Endothelial cell (in vitro differentiated cells): ENCODE measurements at places on chromosomes 4 and X.

- DNase-seq = no peak
Observed at GRCh38 chrX:133723930-133724329, 261.5 kb downstream of the GPC3 start.

- no peak for DNase-seq
Observed at GRCh38 chr4:25330905-25331808, 18.6 kb downstream of the ZCCHC4 start.

DNA sequence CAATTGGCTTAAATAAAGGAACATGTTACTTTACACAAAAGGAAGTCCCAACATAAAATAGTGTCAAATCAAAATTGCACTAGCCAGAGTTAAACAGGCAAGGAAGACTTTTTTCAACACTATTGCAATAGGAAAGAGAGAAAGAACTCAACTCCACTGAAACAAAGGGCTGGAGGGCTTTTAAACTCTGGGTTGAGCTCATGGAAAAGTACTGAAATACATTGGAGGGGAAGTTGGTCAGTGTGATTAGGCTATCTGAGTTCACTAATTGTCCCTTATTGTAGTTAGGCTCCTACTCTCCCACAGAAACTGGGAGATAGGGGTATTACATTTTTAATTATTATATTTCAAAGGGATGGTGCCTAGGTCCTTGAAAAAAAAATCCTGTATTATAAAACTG lies 491.2 kb upstream of the LCORL start:
- no peak for DNase-seq

DNA sequence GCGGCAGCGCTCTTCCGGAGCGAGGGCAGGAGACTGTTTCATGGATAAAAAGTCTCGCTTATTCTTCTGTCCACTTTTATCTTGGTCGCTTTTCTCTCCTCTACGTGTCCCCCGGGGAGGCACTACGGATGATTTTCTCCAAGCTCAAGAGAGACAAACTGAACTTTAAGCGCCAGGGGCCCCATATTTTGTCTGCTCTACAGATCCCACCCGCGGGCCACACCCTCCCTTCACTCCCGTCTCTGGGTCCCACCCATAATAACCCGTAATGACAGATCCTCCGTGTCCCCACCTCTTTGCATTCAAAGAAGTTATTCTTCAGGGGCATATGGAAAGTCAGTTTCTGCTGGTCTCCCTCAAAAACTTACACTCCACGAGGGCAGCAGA lies at the start of gene CORIN:
TSS of gene CORIN (minus strand) at position 160 of the 387 bp plus-strand sequence. CDS start at position 42, 118 bp downstream.
- no peak for DNase-seq

GRCh38 chr4:31228068-31228467 lies 507.9 kb downstream of the PCDH7 start:
- no peak for DNase-seq

- no peak for DNase-seq
Observed at GRCh38 chrX:154376774-154377173, 2.3 kb upstream of the EMD start.

GRCh38 chr4:6663596-6664393 lies 23.3 kb downstream of the MRFAP1 start:
- no peak for DNase-seq

- DNase-seq = no peak
Observed at GRCh38 chr4:6071191-6071958, 53.1 kb upstream of the C4orf50 start.

DNA sequence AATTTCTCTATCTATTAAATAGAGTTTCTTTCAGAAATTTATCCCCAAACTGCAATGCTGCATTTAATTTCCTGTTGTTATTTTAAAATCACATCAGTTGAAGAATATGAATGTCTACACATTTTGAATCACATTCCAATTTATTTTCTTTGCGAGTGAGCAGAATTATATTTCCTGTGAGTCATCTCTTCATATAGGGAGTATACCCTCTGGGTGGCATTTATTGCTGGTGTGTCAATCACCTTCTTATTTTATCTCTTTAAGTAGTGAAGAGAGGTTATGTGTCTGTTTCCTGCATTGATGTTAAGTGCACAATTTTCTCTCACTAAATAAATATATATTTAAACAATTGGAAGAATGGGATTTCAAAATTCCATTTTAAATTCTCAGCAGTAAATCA lies 511.0 kb upstream of the ATOH1 start:
- DNase-seq = no peak
